Erythroblast (primary cell): ENCODE measurements at places on chromosomes 16 and 17.

DNA sequence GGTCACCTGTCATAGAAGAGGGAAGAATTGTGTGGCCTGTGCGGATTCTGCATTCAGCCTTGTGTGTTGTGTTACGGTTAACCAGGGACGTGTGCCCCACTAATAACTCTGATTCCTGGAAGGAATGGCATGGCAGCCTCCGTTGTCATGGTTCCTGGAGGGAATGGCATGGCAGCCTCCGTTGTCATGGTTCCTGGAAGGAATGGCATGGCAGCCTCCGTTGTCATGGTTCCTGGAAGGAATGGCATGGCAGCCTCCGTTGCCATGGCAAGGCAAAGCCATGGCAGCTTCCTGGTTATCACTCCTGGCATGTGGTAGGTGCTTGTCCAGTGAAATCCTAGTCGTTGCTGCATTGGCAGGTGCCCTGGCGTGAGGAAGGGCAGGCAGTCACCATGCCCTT, 8.9 kb downstream of the SPG7 start:
- DNase-seq: no peak

GRCh38 chr16:55367866-55368603, 44.0 kb downstream of the IRX6 start:
- DNase-seq: no peak

DNA sequence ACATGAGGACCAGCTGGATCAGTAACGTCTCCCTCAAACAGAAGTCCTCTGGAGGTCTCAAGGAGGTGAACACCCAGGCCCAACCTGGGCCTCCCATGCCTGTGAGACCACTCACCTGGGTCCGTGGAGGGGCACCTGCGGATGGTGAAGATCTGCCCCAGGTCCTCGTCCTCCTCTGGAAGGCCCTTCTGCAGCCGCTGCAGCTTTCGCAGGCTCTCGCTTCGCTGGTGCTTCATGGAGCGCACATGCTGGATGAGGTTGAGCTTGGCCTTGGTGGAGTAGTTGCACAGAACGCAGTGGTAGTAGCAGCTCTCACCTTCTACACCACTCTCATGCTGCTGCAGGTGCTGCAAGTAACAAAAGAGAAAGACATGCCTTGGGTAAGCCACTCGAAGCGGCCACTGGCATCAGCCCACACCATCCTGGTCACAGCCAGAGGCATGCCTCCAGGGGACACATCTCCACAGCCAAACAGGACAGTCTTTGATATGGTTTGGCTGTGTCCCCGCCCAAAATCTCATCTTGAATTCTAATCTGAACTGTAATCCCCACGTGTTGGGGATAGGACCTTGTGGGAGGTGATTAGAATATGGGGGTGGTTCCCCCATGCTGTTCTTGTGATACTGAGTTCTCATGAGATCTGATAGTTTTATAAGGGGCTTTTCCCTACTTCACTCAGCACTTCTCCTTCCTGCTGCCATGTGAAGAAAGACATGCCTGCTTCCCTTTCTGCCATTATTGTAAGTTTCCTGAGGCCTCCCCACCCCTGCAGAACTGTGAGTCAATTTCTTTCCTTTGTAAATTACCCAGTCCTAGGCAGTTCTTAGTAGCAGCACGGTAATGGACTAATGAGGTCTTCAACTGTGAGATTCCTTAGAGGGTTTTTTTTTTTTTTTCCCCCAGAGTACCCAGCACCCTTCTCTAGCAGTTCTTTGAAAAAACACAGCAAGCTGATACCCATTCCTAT, 158.0 kb downstream of the ZFHX3 start:
- no peak for DNase-seq

DNA sequence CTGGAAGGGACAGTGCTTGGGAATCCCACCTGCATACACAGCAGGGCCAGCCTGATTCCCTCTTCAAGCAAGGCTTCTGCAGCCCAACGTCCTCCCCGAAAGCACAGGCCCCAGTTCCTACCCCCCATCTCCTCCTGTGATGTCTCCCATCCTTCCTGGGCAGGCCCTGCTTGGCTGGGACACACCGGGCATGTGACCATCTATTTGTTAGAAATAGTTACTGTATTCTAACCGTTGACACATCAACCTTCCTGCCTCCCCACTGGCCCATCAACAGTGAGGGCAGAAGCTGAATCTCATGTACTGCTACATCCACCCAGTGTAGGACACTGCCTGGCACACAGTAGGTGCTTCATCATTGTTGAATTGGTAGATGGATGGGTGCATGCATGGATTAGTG, 10.7 kb downstream of the PRR29 start:
- no peak for DNase-seq

DNA sequence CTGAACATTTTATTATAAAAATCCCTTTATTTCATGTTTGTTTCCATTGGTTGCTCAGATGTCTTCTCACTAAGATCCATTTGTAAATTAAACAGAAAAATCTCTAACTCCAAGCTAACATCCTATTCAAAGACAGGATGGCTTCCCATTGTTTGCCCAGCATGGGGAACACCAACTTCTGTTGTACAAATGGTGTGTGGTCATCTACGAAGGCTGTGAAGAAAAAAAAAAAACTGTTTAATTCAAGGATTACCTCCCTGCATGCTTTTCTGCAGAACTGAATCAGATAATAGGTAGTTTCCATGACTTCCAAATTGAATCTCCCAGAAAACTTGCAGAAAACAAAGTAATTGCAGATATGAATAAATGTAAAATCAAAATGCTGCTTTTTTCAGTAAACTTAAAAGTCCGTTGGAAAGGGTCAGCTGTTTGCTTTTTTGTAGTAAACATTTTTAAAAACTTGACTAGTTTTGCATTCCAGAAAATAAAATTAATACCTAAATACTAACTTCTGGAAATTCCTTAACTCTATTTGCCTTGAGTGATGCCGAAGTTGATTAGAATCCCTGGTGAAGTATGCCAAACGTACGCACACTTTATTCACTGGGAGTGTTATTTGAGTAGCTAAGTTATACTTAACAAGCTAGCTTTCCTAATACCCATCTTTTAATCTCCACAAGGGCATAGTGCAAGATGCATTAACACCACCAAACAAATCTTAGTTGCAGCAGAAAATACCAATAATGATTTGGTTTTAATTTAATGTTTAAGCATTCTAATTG, 7.7 kb downstream of the SALL1 start:
- DNase-seq: no peak

DNA sequence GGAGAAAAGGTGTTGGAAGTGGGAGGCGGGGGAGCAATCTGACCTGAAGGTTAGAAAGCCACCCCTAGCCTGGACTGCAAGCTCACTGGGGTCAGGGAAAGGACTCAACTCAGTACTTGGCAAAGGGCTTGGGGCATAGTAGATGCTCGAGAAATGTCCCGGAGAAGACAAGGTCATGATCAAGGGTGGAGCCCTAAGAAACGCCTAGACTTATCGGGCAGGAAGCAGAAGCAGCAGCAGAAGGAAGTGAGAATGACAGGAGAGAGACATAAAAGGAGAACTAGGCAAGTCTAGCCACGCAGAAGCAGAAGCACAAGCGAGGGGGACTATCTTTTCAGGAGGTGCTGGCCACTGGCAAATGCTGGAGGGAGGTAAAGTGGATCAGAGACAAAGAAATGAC, 10.2 kb downstream of the COTL1 start:
- peak; percentile 59 for DNase-seq

- no peak for DNase-seq
These were observed 6.3 kb upstream of the PABPN1L start for GRCh38 chr16:88872650-88873331.

DNA sequence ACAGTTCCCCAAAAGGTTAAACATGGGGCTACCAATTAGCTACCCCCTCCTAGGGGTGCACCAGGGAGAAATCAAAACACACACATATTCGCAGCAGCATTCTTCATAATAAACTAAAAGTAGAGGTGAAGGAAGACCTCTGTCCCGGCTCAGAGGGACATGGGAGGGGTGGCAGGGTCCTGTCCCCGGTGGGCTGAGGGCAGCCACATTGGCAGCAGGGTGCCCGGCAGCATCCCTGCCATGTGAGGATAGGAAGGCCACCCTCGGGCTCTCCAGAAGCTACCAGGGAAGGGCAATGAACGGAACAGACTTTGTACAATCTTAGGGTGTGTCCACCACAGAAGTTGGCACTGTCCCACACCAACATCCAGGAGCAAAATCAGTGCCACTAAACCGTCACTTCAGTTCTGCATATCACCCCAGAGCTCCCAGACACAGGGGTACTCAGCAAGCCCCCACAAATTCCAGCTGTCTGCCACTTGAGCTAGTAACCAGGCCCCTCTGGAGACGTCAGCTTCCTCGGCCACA, 3.1 kb upstream of the DNAH17 start:
- DNase-seq: no peak

DNA sequence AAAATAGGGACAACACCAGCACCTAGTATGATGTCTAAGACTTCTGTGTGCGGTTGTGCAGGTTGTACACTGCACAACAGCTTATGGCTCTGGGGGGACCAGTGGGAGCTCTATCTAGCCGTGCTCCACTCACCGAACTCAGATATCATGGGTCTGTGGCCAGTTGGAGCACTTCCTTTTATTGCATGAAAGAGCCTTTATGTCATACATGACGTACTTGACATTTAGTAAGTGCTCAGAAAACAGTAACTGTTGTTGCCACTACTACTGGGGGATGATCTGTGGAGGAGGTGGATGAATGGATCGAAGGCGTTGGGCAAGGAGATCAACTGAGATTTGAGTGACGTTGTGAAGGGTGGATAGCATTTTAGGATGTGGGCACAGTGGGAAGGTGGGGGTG, 368.8 kb downstream of the SNX29 start:
- DNase-seq: no peak
